ENCODE measurements at places on chromosomes 12 and 14.

DNA sequence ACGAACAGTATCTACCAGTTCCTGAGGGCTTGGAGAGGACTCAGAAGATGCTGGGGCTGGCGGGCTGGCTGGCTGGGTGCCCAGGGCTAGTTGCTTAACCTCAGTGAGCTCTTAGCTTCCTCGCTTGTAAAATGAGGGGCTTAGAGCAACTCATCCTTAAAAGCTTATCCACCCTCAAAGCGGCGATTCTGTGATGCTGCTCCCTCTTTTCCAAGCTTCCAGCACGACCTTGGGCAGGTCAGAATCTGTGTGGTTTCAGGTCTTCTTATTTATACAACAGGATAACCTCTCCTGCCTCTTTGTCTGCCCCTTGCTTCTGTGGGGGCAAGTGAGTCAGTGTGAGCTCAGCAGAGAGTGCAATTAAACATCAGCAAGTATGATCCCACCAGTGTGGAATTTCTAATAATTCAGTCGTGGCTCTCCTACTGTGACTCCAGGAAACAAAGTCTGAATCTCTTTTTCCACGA is 281.8 kb downstream of the KSR2 start:
- no peak for DNase-seq

GRCh38 chr12:123363740-123364531 is 711 bp downstream of the SBNO1 start:
- no peak for DNase-seq

GRCh38 chr12:64273527-64274403 is 51.7 kb upstream of the KICS2 start:
- DNase-seq: no peak

GRCh38 chr14:53325176-53325806 is 172.2 kb upstream of the DDHD1 start:
- DNase-seq: no peak

- no peak for DNase-seq
Observed at GRCh38 chr12:52689936-52690335, 9.7 kb upstream of the KRT1 start.
